ENCODE measurements at places on chromosomes 5 and 9.

DNA sequence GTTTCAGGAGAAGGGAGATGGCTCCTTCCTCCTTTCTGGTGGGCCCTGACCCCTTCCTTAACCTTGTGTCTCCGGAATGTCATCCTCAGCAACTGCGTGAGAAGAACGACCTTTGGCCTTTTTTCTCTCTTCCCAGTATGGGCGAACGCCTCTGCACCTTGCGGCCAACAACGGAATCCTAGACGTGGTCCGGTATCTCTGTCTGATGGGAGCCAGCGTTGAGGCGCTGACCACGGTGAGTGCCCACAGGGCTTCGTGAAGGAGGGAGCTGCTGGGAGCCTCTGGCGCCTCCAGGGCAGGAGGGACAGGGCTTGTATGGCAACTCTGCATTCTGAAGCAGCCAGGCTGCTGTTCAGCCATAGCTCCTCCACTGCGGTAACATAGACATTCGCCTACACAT, 68.0 kb upstream of the CTSL start:
- DNase-seq, result no peak

DNA sequence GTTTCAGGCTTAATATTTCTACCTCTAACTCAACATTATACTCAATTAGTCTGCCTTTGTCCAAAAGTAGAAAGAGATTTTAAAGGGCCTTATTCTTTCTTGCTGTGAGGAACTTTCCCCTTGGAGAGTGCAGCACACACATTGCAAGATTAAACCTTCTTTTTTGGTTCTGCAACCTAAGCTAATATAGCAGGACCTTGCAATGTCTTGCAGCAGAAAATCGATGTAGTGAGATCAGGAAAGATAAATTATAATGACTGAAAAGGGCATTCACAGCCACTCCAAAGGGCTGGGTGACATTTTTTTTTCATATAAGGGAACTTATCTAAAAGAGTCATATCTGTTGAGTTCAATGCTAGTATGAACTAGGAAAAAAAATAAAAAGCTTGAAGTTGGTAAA, 422.7 kb upstream of the ADAMTS16 start:
- DNase-seq, result no peak

- no peak for DNase-seq
These were observed 20.0 kb downstream of the ACTL7B start for GRCh38 chr9:108835831-108836230.

DNA sequence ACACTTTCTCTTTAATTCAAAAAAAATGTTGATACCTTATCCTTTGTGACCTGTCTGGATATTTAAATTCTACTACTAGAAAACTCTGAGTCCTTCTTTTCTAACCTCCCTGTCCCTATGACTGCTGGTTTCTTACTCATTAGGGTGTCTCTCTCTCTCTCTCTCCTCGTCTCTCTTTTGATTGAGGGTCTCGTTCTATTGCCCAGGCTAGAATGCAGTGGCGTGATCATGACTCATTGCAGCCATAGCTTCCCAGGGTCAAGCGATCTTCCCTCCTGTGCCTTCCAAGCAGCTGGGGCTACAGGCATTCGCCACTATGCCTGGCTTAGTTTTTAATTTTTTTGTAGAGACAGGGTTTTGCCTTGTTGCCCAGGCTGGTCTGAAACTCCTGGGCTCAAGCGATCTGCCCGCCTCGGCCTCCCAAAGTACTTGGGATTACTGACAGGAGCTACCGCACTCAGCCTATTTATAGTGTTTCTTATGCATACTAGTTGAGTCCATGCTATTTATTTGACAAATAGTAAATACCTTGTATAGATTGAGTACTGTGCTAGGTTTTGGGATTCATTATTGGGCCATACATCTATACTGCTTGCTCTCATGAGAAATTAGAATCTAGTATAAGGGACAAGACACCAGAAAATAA, 61.9 kb downstream of the NSD1 start:
- no peak for DNase-seq

DNA sequence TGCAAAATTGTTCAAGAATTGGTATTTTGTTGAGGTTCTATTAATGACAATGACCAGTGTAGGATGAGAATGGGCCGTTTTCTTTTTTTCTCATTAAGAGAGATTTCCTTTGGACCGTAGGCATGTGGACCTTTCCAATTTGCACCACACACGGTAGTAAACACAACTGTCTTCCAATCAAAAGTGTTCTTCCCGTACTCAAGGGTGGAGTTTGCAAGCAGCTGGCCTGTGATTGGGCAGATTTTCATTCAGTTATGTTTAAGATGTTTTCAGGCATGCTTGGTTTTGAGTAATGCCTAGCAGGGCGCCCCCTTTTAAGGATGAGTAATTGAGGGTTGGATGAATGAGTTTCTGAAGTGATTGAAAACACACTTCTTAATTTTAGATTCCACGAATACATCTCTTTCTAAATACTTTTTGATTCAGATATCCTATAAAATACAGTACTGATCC, 2.5 kb downstream of the KDM3B start:
- no peak for DNase-seq

- DNase-seq, result no peak
These were observed 105.2 kb upstream of the IER5L start for GRCh38 chr9:129283291-129283691.

- DNase-seq, result no peak
These were observed 15.8 kb downstream of the EXOC3 start for GRCh38 chr5:458547-459353.

DNA sequence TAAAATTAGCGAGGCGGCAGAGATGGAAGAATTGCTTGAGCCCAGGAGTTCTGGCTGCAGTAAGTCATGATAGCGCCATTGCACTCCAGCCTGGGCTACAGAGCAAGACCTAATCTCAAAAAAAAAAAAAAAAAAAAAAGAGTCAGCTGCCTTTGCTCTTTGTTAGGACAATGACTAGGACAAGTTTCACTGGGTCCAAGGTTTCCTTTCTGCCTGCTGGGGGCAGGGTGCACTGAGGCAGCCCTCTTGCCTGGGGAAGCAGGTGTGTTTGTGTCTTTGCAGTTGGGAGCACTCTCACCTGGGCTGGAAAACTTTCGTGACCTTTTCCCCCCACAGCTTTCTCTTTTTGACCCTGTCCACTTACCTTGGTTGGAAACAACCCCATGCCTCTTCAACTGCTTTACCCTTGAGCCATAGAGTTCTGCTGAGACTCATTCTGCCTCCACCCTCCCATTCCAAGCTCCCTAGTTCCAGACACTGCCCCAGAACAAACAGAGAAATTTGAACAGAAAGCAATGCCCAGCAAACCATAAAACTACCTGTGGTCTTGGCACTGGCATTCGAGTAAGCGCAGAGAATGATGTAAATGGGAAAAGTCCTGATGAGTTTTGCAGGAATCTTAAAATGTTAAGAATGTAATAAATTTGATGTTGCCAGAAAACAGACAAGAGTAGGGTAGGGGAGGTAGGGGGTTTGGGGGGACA, 17.0 kb upstream of the MYO10 start:
- no peak for DNase-seq

DNA sequence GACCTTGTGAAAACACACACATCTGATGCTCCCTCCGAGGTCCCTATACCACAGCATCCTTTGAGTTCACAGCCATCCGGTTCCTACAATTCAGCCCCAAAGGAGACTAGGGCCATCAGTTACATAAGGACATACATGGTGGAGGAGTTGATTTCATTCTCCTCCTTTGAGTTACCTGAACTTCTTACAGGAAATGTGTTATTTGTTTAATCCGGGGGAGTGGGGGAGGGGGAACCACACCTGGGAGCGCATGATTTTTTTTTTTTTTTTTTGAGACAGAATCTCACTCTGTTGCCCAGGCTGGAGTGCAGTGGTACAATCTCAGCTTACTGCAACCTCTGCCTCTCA, 30.7 kb downstream of the SEMA4D start:
- no peak for DNase-seq

DNA sequence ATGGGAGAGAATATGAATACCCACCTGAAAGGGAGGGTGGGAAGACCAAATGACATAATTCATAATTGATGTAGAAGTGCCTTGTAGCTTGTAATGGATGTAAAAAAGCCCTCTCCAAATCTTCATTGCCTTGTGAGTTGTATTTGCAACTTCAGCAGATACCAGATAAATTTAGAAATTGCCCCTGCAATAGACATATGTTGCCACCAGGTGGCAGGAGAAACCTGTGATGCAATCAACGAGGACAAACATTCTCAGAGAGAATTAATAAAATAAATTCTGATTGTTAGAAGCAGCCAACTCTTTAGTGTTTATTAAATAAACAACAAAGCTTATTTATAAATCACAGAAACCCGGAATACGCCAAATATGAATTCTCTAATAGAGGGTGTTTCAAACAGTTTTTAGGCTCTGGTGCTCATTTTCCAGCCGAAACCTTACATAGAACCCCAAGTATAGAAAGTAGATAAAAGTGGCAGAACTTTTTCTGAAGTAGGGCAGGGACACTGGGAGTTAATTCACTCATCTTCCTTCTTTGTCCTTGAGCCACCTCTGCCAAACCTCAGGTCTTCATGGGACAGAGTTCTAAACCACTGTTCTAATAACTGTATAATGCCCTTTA, 147.8 kb downstream of the TMEM38B start:
- DNase-seq, result no peak

DNA sequence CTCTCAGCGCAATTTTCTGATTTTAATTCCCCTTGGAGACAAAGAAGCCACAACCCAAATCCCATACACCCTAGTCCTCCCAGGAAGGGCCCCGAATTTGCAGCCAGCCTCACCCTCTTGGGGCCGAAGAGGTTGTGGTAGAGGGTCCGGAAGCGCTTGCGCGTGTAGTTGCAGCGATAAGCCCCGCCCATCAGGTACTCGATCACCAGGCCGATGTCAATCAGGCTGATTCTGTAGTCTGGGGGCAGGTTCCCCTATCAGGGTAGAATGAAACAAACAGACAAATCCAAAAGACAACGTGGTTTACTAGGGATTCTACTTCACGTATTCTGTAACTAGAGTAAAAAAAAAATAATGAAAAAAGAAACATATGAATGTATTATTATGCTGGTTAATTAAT, 210.6 kb upstream of the KLF9 start:
- DNase-seq, result no peak

DNA sequence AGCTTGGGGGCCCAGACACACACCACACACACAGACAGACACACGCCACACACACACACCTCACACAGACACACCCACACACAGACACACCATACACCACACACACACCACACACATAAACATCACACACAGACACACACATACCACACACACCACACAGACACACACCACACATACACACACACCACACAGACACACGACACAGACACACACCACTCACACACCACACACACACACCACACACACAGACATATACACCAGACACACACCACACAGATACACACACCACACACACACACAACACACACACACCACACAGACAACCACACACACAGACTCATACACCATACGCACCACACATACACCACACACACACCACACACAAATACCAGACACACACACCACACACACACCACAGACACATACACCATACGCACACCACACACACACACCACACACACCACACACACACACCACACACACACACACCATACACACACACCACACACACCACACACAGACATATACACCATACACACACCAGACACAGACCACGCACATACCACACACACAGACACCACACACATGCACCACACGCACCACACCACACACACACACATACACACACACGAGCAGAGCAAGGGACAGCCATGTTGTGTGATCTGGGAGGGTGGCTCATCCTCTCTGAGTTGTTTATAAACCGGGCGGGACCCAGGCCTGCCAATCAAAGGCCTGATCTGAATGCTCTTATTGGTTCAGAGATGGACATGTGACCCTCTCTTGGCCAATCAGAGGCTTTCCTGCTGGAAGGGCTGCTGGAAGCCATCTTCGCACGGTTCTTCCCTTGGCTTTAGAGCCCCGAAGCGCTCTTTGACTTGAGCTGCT, 148.3 kb downstream of the GAPVD1 start:
- no peak for DNase-seq

DNA sequence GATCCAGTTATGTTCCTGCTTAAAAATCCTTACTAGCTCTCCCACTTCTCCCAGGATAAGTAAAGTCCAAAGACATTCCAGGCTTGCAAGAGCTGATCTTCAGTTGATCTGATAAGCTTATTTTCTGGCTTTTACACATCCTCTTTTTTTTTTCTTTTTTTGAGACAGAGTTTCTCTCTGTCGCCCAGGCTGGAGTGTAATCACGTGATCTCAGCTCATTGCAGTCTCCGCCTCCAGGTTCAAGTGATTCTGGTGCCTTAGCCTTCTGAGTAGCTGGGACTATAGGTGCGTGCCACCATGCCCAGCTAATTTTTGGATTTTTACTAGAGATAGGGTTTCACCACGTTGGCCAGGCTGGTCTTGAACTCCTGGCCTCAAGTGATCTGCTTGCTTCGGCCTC, 37.3 kb upstream of the PTPN3 start:
- DNase-seq, result no peak

DNA sequence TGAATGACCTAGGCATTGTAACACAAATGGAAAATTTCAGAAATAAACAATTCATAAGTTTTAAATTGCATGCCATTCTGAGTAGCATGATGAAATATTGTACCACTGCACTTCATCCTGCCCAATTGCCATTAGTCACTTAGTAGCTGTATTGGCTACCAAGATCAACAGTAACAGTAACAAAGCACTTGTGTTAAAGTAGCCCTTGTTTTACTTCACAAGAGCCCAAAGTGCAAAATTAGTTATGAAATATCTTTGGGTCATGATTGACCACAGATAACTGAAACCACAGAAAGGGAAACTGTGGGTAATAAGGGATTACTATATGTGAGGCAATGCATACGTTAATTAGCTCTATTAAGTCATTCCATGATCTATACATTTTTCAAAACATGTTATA, 33.3 kb upstream of the RORB start:
- DNase-seq, result no peak

DNA sequence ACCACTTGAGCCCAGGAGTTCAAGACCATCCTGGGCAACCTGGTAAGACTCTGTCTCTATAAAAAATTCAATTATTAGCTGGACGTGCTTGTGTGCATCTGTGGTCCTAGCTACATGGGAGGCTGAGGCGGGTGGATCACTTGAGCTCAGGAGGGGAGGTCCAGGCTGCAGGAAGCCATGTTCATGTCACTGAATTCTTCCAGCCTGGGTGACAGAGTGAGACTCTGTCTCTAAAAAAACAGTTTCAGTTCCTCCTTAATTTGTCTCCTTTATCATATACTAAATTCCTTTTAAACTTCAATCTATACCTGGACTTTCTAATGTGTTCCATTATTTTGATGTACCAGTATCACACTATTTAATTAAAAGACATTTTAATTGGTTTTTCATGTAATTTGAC, 422.2 kb upstream of the TLE4 start:
- no peak for DNase-seq
